Cortex of kidney (tissue), 1 donor: ENCODE measurements at places on chromosomes 1 and 21.

DNA sequence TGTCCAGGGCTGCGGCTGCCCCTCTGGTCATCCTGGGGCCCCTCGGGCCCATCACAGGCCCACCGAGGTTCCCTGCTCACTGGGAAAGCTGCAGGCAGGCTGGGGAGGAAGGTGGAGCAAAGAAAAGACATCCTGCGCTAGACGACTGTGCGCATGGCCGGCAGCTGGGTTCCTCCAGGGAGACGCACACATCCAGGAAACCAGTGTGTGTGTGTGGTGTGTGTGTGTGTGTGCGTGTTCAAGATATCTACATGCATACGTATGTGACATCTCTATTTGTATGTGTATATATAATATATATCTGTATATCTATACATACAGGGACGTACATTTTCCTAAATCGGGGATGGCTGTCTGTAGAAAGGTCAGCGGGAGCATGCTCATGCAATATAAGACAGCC, 63.7 kb downstream of the ACOT7 start:
- no peak for DNase-seq

DNA sequence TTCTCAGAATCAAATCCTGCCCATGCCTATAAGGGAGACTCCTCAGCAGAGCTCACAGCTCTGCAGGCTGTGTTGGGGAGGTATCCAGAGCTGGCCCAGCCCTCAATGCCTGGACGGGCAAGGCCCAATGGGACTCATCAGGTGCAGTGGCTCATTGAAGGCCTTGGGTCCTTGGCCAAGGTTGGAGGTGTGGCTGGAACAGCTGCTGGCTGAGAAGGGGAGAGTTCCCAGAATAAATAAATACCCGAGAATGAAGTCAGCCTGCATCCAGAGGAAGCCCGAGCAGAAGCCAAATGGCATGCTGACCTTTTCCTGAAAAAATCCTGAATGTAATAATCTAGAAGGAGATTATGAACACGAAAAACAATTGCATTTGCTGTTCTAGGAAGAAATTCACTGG, 25.2 kb upstream of the IKBKE start:
- DNase-seq = no peak

DNA sequence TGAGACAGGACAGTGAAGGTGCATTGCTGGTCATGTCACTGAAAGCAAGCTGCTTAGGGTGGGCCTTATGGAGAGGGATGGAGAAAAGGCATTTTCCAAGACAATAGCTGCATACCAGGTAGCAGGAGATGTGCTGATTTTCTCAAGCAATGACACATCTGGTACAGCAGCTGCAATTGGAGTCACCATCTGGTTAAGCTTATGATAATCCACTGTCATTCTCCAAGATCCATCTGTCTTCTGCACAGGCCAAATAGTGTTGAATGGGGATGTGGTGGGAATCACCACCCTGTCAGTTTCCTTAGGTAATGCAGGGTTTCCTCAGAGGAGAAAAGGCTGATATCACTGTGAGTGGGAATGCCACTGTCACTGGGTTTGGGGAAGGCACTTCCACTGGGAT, 54.6 kb downstream of the ADSS2 start:
- no peak for DNase-seq

- DNase-seq = no peak
Observed at GRCh38 chr1:55081905-55082296, 42.6 kb downstream of the PCSK9 start.

GRCh38 chr1:82586473-82586872, 785.7 kb downstream of the ADGRL2 start:
- no peak for DNase-seq

DNA sequence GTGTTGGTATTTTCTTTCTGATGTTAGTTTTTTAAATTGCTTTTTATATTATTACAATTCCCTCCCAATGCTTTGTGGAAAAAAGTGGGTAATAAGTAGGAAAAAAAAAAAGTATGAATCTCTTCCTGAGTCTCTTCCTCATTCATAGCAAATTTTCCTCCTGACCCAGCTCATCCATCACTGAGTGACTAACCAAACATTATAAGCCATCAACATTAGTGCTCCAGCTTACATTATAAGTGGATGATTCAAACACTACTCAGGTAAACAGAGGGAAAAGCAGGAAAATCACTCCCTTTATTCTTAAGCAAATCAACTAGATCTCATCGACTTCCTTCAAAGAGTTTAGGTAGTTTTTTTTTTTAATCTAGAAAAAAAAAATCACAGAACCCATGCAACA, 15.4 kb upstream of the SAMD13 start:
- no peak for DNase-seq

DNA sequence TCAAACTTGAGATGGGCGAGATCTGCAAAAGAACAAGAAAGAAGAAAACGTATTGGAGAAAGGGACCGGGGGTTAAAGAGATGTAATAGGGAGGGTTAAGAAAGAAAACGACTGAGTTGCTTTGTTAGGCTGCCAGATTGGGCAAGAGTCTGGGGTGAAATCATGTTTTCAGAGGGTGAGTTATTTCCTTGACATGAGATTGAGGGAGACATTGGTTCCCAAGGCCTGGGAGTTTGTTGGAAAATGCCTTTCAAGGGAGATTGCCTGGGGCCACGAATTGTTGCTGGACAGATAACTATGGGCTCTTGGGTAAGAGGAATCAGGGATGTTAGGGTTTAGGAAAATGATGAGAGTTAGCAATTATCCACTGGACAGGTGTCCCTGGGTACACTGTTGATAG, 776 bp upstream of the CADM3 start:
- DNase-seq = no peak

DNA sequence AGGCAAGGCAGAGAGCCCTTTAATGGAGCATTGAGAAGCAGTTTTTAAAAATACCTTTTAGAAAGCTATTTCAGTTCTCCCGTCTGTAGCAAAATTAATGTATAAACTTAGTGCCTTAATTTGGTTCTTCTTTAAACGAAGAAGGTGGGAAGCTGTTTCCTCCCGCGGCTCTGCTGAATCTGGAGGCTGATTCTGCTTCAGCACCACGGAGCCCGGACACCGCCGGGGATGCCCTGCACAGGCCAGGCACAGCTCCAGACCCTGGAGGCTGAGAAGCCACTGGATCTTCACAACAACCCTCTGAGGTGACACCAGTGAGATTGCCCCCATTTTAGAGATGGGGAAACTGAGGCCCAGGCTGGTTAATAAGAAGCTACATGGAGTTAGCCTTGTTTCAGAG, 175.8 kb upstream of the VAMP3 start:
- DNase-seq = no peak

DNA sequence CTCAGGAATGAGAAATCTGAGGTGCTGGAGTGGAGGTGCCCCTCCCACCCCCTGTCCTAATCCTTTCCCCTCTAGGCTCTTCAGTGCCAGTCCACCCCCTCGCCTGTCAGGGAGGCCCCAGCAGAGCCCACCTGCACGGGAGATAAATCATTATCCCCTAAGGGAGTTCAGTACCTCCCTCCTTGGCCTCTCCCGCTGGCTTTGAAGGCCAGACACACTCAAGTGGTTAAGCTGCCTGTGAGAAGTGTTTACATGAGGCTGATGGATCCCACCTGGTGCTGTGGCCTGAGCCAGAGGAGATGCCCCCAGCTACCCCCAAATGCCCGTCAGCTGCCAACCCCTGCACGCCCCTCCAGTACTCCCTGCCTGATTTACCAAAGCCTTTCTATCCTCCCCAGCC, 3.7 kb downstream of the RSPO1 start:
- DNase-seq = no peak

GRCh38 chr1:170252851-170253579, 107.3 kb downstream of the NTMT2 start:
- DNase-seq = no peak

GRCh38 chr21:38420140-38420539, 78.1 kb downstream of the ERG start:
- DNase-seq = no peak

- DNase-seq = no peak
Observed at GRCh38 chr1:218604217-218604616, 259.1 kb downstream of the TGFB2 start.

DNA sequence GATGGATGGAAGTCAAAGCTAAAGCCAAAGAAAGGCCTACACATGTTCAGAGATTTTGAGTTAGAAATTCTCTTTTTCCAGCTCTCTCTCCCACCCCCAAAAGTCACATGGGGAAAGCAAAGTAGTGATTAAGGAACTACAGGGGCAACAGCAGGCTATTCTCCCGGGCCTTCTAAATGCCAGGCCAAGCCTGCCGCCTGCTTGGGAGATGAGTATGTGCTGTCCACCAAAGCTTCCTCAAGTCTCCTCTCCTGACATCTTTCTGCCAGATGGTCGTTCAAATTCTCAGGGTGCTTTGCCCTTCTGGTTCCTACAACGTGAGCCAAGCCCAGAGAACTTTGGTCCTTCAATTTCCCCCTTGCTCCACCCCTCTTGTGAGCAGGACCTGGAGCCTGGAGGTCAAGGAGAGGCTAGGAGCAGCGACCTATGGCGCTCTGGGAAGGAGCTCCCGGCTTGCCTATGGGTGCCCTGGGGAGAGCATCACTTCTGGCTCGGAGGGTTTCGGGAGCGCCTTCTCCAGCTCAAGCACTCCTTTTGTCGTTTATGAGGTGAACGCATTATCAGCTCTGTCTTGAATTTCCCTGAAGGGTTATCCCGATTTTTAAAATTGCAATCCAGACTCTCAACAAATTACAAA, 4.4 kb upstream of the PRRX1 start:
- DNase-seq = no peak
